ENCODE measurements at places on chromosomes 12 and 14.
A peak's percentile ranks its signal among the peaks of the same experiment; 100 is the strongest.

GRCh38 chr12:103751600-103751999 lies 89.4 kb downstream of the NT5DC3 start:
- DNase-seq: no peak

GRCh38 chr14:21036751-21037150 lies 2.1 kb upstream of the RNASE13 start:
- DNase-seq: no peak

- DNase-seq: peak; percentile 40
These were observed 36.8 kb upstream of the SPTSSA start for GRCh38 chr14:34498684-34499412.

DNA sequence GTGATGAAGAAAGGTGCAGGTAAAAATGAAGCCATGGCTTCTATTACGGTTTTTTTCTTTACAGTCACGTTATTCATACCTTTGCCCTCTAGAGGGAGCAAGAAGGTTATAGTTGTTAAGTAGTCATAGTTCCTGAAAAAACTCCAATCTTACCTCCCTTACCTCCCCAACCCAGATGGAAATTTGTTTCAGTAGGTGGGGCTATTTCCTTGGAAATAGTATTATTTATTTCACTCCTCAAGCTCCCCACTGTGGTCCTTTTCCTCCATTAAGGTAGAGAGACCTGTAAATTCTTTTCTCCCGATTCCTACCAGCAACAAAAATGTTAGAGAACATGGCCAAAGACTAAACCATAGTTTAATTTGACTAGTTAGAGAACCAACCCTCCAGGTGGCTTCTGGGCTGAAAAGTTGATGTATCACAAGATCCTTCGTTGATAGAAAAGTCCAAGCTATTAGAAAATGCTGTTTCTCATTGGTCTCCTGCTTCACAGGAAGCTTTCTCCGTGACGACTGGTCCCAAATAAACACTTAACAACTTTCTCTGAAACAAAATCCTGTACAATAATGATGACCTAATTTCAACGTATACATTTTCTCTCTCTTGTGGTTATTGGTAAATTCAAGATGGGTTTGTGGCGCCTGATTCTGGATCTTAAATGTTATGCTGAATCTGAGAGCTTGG lies 43.5 kb downstream of the TMX1 start:
- DNase-seq: peak; percentile 47

- DNase-seq: no peak
These were observed 506.1 kb downstream of the RMST start for GRCh38 chr12:97968641-97969197.

GRCh38 chr14:60616461-60616959 lies 32.8 kb downstream of the SIX1 start:
- DNase-seq: no peak

GRCh38 chr12:38838056-38838850 lies 67.1 kb downstream of the CPNE8 start:
- no peak for DNase-seq

DNA sequence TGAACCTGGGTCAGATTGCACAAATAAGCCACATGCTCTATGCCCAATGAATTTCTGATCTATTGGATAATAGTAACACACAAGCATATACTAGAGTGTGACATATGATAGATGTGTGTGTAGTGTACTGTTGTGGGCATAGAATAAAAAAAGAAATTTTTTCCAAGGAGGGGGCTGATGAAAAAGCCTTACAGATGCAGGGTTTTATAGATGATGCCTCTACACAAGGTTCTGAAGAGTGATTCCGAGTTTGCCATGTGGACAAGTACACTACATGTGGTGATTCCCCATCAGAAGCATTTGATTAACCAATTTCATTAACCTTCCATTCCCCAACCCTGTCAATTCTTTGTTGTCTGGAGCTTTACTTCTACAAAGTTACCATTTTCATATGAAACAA lies 45.3 kb downstream of the CPM start:
- DNase-seq: no peak

DNA sequence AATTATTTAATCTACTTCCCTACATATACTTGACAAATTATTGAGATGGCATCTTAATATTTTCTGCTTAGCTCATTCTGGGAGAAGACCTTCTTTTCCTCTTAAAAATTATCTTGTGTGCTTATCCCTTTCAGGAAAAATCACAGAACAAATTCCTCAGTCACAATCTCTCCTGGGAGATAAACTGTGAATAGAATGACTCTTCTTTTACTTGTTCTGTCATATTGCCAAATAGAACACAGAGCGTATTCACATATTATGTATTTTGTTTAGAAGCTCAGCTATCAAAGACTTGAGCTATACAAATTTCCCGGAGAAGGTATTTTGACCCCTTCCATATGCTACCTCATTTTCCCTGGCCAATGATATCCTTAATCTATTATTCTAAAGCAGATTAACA lies 146.7 kb downstream of the TMEM117 start:
- DNase-seq: no peak

GRCh38 chr14:86675059-86675458 lies 1145.1 kb downstream of the FLRT2 start:
- DNase-seq: no peak

- peak; percentile 31 for DNase-seq
These were observed 83.0 kb upstream of the CCDC196 start for GRCh38 chr14:66403183-66403582.

DNA sequence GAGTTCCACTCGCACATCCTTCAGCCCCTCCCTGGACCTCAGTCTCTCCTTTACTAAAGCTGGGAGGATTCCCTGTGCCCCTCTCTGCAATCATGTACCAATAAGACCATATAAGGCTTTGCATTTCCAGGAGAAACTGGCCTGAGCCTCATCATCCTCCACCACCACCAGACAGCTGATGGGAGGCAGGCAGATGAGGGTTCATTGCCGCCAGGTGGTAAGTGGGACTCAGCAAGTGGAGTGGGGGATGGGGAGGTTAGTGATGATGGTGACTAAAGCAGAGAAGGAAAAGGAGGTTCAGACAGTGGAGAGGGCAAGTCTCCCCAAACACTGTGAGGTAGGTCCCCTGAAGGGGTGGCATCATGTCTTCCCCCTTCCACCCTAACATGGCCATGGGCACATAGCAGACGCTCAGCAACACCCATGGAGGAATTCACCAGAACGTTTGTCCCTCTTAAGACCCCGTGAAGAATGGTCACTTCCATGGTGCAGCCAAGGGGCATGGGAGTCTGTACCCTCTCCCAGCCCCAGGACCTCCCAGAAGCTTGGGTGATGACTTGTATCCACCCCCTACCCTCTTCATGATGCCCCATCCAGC lies 4.5 kb upstream of the TNFRSF1A start:
- DNase-seq: no peak

DNA sequence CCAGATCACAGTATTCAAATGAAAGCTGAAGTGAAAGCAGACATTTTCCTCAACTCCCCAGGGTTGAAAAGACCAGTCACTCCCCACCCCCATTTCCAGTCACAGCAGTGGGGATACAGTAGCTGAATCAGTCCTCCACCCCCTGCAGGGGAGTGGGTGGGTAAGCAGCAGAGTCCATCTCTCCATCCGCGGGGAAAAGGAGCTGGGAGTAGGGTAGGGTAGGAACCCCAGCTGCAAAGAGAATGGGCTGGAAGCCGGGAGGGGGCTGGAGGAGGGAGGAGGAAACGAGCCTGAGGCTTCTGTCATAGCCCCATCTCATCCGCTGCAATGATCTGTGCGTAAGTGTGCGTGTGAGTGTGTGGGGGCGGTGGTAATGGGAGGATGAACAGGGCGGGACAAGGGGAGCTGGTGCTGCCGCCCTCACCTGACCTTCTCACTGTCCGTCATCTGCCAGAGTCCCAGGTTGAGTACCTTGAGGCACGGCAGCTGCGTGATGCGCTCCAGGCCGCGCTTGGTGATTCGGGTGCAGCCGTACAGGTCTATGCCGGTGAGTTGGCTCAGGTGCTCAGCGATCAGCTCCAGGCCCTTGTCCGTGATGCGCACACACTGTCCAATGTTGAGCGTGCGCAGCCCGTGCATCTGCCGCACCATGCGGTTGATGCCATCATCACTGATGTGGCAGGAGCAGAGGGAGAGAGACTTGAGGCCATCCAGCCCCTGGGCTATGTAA lies 1.8 kb downstream of the FBXL14 start:
- DNase-seq: peak; percentile 72

GRCh38 chr14:59394268-59394667 lies 70.9 kb downstream of the GPR135 start:
- no peak for DNase-seq
